Activated CD4-positive, alpha-beta T cell treated with anti-CD3 and anti-CD28 coated beads for 24 hours (primary cell): ENCODE measurements at places on chromosomes 7 and 10.

- no peak for DNase-seq
Measured at GRCh38 chr10:131231965-131232541, 79.5 kb downstream of the TCERG1L start.

DNA sequence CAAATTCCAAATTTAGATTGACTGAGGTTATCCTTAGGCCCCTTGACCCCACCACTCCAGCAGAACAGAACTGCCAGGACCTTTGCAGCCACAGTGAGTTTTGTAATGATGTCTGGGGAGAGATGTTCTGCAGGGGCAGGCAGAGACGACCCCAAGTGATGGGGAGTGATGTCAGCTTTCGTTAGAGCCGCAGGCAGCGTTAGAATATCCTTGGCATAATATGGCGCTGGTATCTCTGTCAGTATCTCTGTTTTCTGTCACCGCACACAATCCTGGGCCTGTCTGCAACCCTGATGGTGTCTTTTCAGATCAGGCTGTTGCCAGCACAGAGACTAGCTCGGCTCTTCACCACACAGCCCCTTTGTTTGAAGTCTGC is 1083.6 kb downstream of the KCNMA1 start:
- no peak for DNase-seq

DNA sequence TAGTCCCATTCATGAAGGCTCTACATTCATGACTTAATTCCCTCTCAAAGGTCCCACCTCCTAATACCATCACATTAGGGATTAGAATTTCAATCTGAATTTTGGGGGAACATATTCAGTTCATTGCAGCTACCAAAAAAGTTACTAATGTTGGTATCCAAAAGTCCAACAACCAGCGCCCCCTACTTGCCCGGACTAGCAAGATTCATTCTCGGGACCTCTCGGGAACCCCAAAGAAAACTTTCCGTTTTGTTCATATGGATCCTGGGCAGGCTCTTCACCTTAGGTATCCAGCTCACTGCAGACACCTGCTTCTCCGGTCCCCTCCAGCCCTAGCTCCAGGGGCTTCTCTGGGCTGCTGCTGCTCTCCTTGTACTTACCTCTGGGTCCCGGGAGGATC is 8.9 kb upstream of the GRK5 start:
- DNase-seq = no peak

DNA sequence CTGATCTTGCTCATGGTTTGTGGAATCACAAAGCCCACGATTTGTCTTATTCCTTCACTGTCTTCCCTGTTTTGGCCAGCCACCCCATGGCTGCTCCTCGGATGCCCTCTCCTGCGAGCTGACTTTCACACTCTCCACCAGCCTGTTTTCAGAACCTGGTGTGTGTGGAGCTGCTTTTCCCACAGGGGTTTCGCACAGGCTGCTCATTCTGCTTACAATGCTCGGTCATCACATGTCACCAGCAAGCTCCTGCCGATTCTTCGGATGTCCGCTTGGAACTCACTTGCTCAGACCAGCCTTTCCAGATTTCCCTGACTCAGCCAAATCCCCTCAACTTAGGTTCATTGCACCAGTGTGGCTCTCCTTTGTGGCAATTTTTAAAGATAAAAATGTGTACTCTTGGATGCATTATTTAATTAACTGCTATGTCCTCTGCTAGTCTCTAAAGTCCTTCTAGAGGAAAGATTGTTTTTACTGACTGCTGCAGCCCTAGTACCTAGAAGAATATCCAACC is 1018.6 kb upstream of the LRRTM3 start:
- no peak for DNase-seq

DNA sequence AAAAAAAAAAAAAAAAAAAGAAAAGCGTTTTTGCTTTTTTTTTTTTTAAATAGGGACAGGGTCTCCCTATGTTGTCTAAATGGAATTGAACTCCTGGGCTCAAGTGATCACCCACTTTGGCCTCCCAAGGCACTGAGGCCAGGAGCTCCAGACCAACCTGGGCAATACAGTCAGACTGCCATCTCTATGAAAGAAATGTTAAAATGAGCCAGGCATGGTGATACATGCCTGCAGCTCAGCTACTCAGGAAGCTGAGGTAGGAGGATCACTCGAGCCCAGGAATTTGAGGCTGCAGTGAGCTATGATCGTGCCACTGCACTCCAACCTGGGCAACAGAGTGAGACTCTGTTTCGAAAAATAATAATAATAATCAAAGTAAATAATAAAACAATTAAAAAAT is 16.5 kb upstream of the LMTK2 start:
- DNase-seq = no peak

GRCh38 chr10:127736222-127736914 is 617 bp upstream of the FOXI2 start:
- DNase-seq = no peak

DNA sequence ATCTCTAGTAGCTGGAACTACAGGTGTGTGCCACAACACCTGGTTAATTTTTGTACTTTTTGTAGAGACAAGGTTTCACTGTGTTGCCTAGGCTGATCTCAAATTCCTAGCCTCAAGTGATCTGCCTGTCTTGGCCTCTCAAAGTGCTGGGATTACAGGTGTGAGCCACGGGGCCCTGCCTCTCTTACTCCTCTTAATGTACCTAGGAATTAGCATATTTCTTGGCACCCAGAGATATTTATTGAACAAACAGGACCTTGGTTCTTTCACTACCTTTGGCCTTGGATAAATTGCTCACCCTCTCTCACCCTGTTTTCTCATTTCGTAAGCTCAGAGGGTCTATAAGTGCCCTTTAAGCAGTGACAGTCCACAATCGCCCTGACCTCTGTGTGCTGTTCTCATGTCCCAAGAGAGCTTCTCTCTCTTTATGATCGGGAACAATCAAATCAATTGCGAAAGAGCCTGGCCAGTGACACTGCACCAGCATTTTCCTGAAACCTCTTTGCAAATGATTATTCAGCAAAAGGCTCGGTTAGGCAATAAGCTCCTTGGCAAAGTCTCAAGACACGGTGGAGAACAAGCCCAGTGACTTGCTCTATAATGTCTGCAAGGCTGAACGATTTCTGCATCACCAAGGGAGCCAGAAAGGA is 117.7 kb downstream of the APBB1IP start:
- no peak for DNase-seq

- DNase-seq = no peak
Measured at GRCh38 chr7:38211486-38211885, 33.4 kb downstream of the STARD3NL start.

DNA sequence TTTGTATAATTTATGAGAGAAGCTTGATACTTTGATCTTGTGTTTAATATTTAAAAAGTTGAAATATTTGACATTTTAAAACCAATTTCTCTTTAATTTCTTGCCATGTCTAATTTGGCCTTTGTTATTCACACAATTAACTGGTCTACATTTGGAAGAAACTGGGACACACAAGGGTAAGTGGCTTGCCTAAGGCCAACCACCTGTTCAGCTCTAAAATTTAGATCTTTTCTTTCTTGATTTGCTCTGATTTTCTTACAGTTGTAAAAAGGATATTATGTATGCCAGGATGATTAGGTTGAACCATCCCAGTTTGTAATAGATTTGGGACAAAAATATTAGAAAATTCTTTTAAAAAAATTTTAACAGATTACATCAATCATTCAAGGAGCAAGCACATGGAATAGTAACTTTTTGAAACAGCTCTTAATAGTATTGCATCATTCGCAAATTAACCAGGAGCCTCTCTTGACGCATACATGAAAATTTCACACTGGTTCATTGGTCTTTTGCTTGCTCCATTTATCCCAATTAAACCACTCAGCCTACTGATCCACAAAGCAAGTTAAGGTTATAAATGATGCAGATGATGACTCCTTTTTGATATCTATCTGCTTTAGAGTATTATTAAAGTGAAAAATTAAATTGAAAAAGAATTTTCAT is 222.4 kb upstream of the SLC26A5 start:
- no peak for DNase-seq

DNA sequence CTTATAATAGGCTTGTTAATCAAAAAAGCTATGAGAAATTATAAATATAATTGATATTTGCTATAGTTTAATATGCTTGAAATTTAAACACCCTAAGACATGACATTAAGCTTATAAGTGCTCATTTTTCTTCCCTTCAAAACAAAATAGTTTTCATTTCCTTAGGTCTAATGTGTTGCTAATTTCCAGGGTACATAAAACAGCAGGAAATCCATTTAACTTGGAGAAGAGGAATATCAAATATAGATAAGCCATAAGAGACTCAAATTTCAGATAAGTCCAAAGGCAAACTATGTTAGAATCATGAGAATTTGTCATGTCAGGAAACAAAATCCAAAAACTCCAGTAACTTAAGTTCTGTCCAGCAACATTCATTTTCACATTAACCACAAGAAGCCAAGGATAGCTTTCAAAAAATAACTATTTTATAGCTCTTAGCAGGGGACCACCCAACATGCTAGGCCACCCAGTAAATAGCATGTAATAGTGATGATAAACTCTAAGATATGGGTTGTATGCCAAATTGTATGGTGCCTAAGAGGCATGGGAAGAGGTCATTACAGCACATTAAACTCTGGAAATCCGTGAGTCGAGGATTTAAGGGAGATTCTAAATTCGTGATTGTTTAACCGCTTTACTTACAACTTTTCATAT is 298.1 kb downstream of the CRPPA start:
- DNase-seq = no peak

GRCh38 chr10:104300002-104300735 is 31.2 kb downstream of the GSTO2 start:
- DNase-seq = no peak

DNA sequence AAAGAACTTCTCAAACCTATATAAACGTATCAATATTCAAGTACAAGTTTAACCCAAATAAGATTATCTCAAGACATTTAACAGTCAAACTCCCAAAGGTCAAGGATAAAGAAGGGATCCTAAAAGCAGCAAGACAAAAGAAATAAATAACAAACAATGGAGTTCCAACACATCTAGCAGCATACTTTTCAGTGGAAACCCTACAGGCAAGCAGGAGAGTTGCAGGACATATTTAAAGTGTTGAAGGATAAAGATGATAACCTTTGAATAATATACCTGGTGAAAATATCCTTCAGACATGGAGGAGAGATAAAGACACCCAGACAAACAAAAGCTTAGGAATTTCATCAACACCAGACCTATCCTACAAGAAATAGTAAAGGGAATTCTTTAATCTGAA is 82.8 kb downstream of the TES start:
- DNase-seq = no peak

- no peak for DNase-seq
Measured at GRCh38 chr7:80277434-80278427, 143.1 kb downstream of the GNAI1 start.

DNA sequence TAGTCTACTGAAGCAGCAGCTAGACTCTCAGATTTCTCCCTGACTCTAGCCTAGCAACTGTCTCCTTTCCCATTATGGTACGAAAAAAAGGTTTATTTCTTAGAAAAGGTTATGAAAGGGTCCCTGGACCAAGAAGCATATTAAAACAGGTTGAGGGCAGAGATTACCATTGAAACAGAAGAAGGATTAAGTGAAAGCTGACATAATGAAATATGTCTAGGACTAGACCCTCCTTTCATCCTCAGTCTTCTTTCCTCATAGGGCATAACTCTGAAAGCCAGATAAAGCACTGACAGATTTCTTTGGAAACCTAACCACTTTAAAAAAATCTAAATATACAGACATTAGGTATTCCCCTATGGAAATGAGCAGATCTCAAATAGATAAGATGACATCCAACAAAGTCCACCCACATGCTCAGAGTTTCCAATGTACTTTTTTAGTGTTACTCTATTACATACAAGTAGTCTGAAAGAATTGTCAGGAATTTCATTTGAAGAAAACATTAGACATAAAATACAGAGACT is 58.6 kb downstream of the JMJD1C start:
- DNase-seq = no peak

DNA sequence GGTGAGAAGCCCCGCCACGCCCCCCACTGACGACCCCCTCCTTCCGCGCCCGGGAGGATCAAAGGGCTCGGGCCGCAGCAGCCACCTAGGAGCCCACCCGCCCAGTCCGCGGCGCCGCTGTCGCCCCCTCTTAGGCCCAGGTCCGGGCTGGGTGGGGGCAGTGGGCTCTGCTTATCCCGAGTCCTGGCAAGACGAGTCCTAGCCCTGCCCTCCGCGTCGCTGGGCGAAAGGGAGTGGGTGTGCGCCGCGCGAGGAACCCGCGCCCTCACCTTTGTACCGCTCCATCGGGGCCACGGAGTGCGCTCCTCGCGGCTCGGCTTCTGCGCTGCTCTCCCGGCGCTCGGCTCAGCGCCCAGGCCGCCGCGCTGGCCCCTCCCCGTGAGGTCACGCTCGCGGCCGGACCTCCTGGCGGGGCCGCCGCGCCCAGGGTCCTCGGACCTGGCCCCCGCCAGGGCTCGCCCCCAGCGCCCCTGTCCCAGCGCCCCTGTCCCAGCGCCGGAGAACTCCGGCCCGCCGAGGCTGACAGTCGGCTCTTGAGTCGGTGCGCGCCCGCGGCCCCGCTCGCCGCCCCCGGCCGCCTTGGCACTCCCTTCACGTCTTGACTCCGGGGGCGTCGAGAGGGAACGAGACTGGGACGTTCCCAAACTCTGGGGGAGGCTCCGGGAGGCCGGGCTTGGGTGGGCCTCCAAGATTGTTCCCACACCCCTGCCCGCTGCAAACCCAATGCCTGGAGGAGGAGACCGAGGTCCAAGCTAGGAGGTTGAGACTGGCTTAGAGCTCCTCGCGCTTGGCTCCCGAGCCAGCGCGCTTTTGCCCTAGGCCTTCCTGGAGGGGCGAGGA is at the start of gene AFAP1L2:
Gene AFAP1L2 (minus strand): TSS at position 332 of the 840 bp plus-strand sequence. CDS start 47 bp downstream, at position 285.
- DNase-seq = no peak

DNA sequence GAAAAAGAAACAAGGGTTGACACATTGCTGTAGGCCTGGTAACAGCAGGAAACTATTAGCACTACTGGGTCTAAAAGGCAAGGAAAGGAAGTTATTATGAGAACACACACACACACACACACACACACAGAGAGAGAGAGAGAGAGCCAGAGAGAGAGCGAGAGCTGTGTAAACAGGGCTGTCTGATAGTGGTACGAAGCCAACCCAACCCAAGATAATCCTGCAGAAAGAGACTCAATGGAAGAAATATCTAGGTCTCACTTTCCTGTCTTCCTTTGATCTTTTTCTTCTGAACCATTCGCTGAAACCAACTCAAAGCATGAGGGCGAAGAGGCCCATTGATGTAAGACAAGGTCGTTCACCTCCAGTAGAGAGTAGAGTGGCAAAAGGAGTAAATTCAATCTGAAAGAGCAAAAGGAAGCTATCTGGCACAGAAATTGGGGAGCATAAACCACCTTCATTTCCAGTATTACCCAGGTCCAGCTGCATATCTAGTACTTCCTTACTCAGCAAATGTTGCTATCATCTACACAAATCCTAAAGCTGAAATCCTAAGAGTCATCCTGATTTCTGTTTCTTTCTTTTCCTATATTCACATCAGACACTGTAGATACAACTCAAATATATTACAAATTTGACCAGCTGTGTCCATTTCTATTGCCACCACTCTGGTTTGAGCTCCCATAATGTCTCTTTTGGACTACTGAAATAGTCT is 110.2 kb downstream of the TMEM26 start:
- DNase-seq = no peak

GRCh38 chr10:67804395-67804678 is 33.7 kb downstream of the DNAJC12 start:
- no peak for DNase-seq

DNA sequence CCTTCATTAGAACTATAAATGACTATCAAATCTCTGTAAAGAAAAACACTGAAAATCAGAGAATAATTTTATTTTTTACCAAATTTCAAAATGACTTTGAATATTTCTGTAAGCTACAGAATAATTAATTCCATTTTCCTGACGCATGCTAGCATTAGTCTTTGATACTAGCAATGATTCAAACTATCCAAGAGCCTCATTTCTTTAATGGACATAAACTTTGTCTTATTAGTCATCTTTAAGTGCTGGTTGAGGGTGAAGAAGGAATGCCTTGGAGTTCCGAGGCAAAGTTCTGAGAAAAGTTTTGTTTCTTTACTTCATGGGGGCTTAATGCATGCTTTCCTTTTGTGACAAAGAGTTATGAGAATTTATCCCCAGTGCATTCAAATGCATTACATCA is 137.3 kb downstream of the AGMO start:
- DNase-seq = no peak
